ENCODE measurements at places on chromosomes 13 and 19.

GRCh38 chr13:45368571-45368970 lies 27.6 kb upstream of the TPT1 start:
- no peak for DNase-seq

- no peak for DNase-seq
Measured at GRCh38 chr19:17602872-17603510, 47.5 kb downstream of the COLGALT1 start.

DNA sequence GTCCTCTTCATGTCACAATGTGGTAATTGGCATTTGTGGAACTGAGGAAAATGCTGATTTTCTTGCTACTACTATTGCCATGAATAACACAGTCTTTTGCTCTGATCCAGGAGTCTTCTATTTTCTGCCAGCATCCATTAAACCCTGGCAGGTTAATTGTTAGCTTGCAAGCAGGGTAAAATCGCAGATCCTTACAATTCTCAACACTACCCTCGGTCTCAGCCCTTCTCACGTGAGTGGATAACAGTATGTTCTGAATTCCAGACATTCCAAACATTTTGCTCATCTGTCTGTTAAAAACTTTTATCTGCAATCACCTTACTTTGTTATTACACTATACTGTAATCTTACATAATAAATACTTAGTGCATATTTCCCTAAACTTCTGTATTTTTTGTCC lies 251.3 kb upstream of the ATXN8OS start:
- peak; percentile 70 for DNase-seq

GRCh38 chr19:16623576-16623975 lies 4.4 kb downstream of the MED26 start:
- no peak for DNase-seq

GRCh38 chr13:91169321-91170050 lies 178.0 kb upstream of the MIR17HG start:
- DNase-seq = no peak

- no peak for DNase-seq
Measured at GRCh38 chr19:723714-724113, 15.0 kb downstream of the PALM start.

GRCh38 chr19:1855040-1855827 lies 7.0 kb upstream of the REXO1 start:
- DNase-seq = peak; percentile 97

- no peak for DNase-seq
Measured at GRCh38 chr13:41162151-41162550, 29.5 kb upstream of the KBTBD6 start.

DNA sequence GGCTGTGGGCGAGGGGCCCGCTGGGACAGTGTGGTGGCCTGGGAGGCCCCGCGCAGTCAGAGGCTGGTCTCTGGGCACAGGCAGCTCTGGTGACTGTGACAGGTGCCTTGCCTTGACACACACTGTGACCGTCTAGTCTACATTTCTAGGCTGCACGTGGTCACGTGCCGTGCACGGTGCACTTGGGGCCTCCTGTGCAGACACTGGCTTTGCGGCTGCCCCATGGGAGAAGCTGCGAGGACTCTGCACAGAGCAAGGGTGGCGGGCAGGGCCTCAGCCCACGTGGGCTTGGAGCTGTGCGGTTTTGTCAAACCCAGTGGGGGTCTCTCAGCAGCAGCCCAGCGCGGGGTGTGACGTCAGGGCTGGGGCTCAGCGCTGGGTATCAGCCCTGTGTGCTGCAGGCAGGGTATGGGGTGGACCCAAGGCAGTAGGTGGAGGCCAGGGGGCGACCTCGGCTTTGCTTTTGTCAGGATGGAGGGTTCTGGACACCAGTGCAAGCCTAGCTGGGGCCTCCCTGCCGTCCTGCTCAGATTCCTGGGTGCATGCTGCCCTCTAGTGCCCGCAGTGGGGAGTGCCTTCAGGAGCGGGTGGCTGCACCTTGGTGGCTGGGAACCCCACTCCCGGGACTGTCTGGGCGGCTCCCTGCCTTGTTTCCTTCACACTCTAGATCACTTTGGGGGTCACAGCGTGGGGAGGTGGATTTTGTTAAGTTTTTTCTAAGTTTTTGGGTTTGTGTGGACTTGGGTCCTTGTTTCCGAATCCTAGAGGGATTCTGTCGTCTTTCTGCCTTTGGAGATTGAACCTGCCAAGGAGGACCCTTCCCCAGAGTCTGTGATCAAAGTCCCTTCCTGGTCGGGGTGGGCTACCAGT lies 62.6 kb downstream of the KDM4B start:
- peak; percentile 94 for DNase-seq

DNA sequence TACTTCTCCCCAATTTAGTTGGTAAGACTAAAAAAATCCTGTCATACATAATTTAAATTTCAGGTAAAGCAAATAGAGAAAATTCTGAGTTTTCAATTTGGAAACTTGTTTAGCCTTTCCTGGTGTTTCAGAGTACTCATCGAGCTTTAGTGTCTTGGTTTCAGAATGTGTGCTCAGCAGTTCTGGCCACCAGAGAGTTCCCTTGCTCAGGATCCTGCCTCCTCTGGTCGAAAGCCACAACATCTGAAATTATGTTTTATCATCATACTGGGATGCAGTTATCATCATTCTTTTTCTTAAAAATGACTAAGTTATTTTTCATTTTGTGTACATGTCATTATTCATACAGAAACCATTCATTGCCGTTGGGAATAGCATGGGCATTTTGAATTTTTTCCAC lies 263.2 kb upstream of the SPRY2 start:
- DNase-seq = no peak

DNA sequence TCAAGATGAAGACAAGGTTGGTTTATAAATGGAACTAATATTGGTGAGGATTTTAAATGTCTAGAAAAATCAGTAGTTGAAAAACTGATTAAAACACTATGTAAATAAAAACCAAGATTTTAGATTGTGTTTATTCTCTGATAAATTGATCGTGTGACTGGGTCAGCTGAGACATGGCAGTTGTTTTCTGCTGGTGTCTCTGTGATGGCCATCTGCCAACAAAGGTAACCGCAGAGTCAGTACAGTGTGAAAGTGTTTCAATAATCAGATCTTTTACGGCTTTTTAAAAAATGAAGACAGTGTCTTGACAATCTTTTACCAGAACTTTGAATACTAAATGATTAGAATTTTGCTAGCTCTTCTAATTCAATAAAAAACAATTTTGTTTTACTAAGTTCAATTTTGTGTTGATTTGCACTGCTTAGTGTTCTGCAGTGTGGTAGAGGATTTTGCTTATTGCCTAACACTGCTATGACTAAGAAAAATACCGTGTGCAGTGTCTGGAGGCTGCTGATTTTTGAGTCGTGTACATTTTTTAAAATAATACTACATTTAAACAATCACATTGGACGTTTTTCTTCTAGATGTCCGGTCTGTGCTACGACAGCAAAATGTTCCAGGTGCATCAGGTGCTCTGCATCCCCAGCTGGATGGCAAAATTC lies 32.7 kb upstream of the GPR183 start:
- no peak for DNase-seq
